ENCODE measurements at places on chromosomes 6 and 20. TPM values are rescaled to one million over a fixed set of nuclear protein-coding genes. Genes with fewer than 3 reads are reported as not detected.

FLRT3 gene
- total RNA-seq: not detected

NRSN1 gene
- not detected for total RNA-seq

DPPA5 gene
- not detected for total RNA-seq

SLC13A3 gene
- total RNA-seq: not detected
